ENCODE measurements at places on chromosomes 16 and 17.

DNA sequence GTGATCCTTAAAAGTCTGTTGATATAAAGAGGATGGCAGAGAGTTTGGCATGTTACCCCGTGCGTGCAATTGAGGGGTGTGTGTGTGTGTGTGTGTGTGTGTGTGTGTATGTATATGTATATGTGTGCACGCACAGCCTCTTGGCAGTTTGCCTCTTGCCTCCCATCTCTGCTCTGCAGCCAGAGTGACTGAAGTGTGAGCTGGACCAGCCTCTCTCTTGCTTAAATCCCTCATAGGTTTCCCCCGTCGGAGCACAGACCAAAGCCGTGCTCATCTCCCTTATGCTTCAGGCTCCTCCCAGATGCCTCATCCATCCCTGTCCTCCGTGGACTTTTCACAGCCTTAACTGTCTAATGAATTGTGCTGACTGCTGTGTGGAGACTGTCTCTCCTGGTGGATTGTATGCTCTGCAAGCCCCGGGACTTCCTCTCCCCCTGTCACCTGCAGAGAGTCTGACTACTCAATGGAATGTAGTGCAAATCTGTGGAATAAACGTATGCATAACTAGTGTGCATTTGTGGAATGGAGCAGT is 413.5 kb downstream of the CPPED1 start:
- no peak for DNase-seq

DNA sequence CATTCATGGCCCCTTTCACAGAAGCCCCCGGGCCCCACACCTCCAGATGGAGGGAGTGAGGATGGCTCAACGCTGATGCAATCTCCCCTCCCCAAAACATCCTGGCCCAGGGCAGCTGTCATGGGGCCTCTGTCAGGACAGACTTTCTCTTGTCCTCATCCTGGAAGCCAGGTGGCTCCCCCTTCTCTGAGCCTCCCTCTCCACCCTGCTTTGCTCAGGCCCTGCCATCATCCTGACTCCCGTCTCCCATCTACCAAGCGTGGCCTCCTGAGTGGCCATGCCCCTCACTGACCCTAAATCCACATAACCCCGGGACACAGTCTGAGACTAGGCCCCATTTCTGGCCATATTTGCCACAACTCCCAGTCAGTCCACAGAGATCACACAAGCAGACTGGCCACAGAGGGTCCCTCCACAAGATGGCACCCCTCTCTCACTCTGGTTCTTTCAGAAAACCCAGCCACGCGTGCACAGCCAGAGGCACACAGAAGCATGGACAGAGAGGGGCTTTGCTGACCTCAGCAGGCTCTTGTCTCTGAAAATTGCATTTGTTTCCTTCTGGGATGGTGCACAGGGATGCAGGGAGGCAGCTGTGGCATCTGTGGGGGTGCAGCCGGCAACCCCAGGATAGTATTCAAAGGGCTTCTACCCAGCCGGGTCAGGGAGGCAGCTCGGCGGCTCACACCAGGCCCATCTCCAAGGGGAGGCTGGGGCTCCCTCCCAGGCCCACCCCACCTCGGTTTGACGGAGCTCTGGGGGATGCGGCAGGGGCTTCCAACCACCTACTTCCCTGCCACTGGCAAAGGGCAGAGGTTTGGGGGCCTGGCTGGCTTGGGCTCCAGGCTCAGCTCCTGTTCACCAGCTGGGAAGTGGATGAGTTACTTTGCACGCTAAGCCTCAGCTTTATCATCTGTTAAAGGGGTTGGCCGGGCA is 16.9 kb downstream of the DOC2B start:
- DNase-seq = peak; percentile 8

- DNase-seq = peak; percentile 82
Measured at GRCh38 chr16:84088695-84089395, 27.9 kb downstream of the MBTPS1 start.

DNA sequence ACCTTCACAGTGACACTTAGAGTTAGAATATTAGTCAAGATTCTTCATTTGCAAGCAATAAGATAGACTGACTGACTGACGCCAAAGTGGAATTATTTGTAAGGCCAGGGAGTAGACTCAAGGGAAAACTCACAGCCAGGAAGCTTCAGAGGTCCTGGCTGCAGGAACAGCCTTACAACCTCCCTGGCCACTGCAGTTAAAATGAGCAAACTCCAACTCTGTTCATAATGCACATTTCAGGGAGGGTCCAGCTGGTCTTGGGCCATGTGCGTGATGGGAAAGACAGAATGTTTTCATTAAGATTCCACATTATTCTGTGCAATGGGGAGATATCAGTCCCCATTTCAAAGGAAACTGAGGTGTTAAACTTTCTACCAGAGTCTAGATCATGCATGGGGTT is 9.9 kb downstream of the CAPNS2 start:
- DNase-seq = no peak

DNA sequence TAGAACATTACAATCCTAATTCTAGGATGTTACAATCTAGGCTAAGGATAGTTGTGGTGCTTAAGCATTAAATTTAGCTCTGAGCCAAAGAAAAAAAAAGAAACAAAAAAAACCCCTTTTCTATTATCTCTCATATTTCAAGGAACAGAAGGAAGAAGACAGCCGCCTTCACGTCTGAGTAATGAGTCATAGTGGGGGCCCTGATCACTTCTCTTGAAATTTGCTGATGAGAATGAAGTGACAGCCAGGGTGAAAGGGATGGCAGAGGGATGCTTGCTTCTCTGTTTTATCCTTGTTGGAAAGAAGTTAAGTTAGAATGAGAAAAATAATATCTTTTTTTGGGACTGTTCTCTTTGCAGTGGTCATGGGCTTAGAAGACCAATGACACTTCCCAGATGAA is 82.6 kb upstream of the MPHOSPH6 start:
- no peak for DNase-seq

- DNase-seq = no peak
Measured at GRCh38 chr16:84032458-84033178, 10.0 kb downstream of the SLC38A8 start.

GRCh38 chr17:4163951-4164350 is 21.0 kb downstream of the CYB5D2 start:
- no peak for DNase-seq
